ENCODE measurements at places on chromosomes 2 and 18.

- no peak for DNase-seq
Measured at GRCh38 chr2:200007306-200007705, 51.9 kb downstream of the MAIP1 start.

- no peak for DNase-seq
Measured at GRCh38 chr2:96873651-96874096, 3.8 kb upstream of the SEMA4C start.

DNA sequence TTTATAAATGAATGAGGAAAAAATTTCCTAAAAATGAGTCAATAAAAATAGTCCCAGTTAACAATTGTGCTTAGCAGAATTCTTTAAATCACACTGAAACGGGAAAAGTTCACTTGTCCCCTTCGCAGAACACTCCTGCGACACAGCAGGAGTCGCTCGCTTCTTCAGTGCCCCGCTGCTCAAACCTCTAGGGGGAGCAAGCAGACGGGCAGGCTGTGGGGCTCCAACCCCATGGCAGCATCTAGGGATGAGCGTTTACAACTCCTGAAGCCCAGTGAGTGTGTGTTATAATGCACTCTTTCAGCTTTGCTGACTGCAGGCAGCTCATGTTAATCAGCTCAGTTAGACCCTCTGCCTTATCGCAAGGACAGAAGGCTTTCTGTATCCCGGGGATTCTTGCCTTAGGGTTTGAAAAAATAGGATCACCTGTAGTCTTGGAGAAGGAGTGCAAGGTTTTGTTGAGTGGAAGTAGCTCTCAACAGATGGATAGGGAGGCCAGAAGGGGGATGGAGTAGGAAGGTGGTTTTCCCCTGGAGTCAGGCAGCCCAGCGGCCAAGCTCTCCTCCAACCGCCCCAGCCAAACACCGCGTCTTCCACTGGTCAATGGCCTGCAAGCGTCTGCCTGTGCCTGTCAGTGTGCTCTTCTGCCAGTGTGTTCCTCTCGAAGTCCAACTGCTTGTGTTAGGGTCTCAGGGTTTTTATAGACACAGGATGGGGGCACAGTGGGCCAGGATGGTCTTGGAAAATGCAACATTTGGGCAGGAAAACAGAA is 1977.7 kb upstream of the LRRTM1 start:
- no peak for DNase-seq

GRCh38 chr2:10363861-10364610 is 61.3 kb downstream of the HPCAL1 start:
- DNase-seq: no peak

DNA sequence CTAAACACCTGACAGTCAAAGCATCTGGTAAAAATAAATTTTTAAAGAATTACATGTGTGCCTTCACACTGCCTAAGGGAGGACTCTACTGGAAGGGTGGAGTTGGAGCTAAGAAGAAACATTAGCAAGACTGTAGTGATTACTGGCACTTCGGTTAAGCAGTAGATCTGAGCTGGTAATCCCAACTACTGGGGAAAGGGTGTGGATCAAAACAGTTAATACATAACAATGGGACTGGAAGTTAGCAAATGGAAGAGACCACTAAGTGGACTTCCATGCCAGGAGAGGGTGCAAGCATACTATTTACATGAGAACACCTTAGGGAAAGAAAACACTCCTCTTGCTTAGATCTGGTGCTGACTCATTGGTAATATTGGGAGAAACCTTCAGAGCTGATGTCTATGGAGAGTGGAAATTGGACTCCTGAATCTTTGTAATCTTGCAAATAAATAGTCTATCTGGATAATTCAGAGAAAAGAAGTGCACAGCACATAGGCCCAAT is 519.6 kb upstream of the LINC00305 start:
- DNase-seq: no peak

DNA sequence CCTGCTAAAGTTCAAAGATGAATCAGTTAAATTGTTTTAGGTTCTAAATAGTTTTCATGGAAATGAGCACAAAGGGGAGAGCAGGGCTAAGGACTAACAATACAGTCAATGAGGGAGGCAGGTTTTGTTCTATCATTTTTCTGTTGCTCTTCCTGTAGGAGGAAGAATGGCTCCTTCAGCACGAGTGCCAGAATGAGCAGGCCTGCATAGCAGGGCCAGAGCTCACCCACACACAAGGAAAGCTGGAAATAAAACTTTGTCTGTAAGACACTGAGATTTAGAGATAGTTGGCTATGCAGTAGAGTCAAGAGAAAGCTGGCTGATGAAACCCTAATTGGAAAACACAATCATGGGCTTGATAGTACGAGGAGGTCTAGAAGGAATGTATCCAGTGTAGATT is 313.3 kb downstream of the MBD2 start:
- no peak for DNase-seq

DNA sequence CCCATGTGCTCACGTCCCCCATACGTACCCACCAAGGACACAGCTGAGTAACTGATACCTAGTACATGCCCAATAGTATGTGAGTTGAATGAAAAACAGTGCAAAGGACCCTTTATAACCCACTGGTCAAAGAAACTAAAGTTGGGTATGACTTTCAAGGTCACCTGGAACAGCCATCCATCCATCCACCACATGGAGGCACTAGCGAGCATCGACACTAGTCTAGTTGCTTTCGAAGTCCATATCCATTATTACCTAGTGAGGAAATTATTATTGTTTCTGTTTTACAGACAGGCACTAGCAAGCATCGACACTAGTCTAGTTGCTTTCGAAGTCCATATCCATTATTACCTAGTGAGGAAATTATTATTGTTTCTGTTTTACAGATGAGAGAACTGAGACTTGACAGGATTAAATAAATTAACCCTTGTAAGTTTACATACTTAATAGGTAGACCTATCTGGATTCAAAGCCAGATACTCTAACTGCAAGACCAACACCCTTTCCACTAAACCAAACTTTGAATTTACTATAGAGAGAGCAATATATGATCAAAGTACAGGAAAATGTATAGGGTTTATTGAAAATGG is 233.7 kb downstream of the METTL4 start:
- DNase-seq: peak; percentile 49

DNA sequence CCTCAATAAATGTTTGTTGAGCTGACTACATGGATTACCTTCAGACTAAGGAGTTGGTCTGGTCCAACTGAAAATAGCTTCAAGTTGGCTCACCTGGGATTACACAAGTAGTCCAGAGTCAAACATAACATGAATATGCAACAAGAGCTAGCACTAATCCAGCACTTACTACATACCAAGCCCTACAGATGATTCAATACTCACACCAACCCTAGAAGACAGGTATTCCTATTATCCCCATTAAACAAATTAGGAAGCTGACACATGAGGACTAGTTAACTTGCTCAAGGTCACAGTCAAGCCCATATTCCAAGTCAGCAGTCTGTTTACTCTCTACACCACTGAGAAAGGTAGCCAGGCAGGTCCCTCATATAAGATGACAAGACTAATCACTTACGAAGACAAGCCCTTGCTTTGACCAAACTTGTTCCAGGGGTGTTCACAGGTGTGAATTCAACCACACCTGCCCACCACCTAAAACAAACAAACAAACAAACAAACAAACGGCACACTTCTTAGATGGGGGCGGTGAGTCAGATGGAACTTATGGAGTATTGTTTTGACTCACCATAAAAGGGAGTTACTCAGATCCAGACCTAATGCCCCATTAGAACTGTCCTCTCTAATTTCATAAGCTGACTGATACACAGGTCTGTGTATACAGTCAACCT is 29.1 kb downstream of the TMEM131 start:
- no peak for DNase-seq

GRCh38 chr2:238786792-238787490 is 60.9 kb upstream of the TWIST2 start:
- no peak for DNase-seq

DNA sequence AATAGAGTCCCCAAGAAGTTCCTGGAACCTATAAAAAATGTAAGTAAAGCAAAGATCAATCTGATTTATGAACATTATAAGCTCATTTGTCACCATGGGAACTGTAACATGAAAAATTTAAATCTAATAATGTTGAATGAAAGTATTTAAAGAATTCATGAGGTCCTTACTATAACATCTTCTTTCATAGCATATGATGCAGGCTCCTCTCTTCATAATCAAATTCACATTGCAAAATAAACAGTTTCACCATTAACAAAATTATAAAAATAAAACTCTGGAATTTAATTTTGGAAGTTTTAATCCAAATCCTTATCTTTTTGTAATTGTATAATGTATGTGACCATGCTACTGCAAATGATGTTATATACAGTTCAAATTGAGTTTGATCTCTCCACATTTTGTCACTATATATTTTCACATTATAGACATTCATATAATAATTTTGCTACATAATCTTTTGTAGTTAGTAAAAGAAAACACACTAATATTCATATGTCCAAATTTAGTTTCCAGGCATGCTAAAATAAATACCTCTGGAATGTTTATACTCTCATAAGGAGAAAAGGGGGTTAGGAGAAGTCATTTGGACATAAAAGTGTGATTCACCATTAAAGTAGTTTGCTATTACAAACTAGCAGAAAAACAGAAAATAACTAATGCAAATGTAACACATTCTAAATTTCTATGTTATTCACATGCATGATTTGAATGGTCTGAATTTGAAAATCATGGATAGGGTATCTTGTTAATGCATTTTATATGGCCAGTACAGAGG is 954.1 kb downstream of the DSC3 start:
- DNase-seq: no peak

DNA sequence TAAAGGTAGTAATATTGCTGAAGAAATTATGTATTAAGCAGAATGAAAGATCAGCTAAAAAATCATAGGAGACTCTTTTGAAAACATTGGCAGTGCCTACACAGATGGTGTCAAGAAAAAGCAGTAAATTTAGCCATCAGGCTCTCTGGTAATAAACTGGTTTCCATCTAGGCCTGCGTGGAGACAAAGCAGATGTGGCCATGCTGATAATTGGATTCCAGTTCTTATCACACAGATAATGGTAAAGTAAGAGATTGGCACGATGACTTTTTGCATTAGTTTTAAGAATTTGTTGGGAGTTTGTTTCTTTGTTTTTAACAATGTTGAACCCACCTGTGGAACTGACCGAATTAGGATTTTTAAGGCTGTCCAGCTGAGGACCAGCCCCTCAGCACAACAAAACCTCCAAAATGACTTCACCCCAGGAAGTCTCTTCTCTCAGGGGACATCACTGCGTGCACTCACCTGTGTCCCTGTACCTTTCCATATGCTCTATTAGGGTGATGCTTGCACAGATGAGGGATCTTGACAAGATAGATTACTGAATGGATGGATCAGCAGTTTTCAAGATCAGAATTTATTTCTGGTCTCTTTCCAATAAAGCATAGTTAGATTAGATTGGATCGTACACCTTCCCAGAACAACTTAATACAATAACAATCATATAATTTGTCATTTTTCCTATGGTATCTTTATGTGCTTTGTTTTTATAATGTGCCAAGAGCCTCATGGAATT is 69.1 kb upstream of the DNAJC10 start:
- DNase-seq: no peak

- DNase-seq: no peak
Measured at GRCh38 chr18:46894124-46894523, 23.2 kb downstream of the PIAS2 start.

DNA sequence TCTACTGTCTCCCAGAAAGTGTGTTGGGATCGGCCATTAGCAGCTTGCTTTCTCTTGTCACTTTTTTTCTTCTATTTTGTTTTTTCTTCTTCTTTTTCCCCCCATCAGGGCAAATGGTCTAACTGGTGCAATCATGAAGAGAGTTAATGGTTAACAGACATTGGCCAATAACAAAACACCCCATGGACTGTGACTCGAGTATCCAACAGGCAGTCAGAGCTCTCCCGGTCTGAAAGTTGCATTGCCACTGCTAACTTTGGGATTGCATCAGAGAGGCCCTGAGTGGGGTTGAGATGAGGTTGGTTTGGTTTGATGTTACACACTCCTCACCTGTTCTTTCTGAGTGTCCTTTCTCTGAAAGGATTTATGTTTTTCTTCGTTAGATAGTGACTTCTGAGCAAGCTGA is 12.9 kb upstream of the SNORC start:
- no peak for DNase-seq

DNA sequence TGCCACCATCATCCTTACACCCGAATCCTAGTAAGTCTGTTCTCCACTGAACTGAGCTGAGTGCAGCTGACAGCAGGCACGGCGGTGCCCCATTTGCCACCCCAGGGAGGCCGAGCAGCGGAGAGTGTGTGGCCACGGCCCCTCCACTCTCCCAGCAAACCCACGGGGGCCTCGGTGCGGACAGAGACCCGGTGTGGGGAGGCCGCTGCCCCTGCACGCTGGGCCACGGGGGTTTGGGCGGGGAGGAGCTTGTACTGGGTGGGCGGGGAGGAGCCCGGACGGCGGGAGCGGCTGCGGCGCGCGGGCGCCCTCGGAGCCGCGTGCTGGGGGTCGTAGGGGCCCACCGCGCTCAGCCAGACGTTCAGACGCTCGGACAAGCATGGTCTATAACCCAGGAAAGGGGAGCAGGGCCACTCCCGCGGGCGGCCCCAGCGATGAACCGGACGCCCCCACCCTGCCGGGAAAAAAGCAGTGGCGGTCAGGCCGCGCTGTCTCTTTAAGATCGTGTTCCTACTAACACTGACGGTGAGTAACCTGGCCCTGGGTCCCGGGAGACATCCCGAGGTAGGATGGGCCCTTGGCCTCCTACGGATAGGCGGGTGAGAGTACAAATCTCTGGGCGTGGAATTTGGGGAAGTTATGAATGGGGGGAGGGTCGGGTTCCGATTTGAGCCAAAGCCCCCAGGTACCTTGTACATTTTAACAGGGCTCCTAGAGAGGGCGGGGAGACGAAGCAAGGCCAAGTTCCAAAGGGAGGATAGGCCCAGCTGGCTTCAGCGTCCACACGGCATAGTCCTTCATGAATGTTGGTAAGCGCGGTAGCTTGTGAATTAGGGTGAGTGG is at the start of gene ITPRIPL1:
TSS of gene ITPRIPL1 (plus strand) at position 277 of the 843 bp plus-strand sequence. CDS start at position 800, 523 bp downstream.
- DNase-seq: peak; percentile 31

DNA sequence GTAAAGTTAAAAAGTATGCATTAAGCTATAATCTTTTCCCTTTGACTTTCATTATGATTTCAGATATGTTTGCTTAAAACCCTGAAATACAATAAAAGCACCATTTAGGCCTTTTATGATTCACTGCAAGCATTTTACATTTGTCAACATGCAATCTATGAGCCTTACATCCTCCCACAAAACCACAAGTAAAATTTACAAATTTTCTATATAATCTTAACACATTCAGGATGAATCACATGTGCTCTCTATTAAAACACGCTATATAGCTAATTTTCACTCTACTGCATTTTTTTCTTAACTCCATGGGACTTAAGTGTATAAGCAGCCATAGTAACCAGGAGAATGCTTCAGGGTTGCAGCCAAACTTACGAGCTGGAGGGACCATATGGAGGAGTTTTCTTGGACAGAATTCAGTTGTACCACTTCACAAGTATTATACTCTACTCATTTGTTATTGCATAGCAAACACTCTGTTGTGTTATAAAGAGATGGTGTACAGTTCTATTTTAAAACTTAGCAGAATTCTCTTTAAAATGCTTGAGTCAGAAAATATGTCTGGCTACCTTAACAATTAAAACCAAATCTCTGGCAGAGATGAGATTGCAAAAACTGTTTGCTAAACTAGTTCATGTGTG is 293.2 kb downstream of the ALK start:
- no peak for DNase-seq

- DNase-seq: no peak
Measured at GRCh38 chr2:75589391-75590105, 28.8 kb upstream of the EVA1A start.

- DNase-seq: no peak
Measured at GRCh38 chr2:197234671-197235191, 75.8 kb downstream of the ANKRD44 start.

All from CD4-positive, alpha-beta T cell treated with Interleukin-21 for 1 hour (primary cell).